Cerebellar cortex (tissue), 1 donor: ENCODE measurements at places on chromosomes 1 and 21.

- no peak for DNase-seq
These were observed 687 bp downstream of the TGFBR3 start for GRCh38 chr1:91885213-91885715.

DNA sequence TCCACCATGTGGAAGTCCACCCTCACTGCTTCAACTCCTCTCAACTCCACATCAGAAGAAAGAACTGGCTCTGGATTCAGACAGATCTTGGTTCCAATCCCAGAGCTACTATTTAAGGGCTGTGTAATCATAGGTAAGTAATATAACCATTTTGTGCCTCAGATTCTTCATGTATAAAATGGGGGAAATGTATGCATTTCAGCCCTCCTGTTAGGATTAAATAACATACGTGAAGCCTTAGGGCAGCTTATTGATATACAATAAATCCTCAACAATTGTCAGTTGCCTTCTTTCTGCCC lies 23.3 kb downstream of the OTUD7B start:
- DNase-seq, result no peak

DNA sequence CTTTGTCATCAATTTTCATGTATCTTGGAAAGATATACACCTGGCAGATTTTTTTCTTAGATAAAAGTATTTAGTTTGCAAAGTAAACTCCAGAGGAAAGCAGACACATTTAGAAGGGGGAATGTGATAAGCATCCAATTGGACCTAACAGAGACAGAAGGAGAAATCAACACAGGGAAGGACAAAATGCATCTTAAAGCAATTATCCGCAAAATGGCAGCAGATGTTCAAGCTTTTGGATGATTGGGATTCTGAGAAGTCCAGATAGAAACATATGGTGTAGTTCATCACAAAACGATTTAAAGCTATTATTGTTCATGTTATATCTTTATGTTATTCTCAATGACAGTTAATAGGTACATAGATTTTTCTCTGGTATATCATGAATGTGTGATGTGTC lies 1153.1 kb upstream of the B3GALT2 start:
- DNase-seq, result no peak

- DNase-seq, result no peak
These were observed 9.2 kb downstream of the SAMSN1 start for GRCh38 chr21:14536929-14537328.

DNA sequence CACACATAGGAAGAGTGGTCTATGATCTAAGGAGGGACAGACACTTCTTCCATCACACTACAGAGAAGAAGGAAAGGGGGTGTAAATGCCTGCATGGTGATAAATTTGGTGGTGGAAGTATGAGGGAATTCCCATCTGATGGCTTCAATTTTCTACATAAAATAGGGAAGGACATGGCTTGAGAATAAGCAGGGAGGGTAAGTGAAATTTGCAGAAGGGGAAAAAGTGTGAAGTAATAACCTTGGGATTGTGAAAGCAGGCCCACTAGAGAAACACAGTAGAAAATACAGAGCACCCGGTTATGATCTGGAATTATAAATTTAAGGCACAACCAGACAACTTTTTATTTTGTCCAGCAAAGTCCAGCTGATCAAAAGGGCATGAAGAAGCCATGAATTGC lies 22.7 kb upstream of the HIVEP3 start:
- no peak for DNase-seq

DNA sequence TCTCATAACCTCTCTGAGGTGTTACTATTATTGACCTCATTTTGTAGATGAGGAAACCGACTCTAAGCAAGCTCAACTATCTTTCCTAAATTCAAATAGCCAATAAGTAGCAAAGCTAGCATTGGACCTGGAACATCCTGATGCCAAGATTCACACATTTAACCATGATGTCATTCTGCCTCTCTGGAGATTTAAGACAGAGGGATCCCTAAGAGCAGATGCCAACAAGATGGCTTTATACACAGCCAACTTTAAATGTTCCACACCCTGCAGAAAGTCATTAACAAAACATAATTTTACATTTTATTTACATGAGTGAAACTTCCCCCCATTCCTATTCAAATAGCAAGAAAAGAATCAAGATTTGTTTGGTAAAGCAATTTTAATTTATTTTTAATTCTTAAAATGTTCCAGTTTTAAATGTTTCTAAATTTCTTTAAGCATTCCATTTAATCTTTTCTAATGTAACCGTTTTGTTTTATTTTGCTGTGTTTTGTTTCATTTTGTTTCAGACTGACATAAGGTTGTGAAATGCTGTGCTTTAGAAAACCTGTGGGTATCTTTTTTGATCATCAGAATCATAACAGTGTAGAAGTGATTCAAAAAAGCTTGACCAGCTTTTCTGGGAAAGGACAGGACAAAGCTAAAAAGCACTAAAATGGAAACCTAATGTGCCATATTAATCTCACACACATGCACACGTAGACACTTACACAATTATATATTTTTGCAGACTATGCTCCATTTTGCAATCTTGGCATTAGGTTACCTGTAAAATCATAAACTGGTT lies 7.6 kb upstream of the VAV3 start:
- DNase-seq, result no peak

DNA sequence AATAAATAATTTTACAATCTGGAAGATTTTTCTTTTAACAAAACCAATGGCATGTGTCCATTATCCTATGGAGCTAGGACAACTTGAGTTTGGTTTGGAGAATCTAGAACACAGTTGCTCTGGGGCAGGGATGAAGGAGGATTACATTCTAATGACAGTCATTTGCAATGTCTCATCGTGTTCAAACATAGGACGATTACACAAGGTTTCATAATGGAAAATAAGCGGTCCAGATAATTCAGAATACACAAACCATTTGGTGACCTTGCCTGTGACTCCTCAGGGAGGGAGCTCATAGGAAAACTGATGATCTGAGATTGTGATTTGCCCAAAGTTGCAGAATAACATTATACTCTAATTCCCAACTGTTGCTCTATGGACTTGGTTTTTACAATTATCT lies 27.6 kb upstream of the RGL1 start:
- no peak for DNase-seq

DNA sequence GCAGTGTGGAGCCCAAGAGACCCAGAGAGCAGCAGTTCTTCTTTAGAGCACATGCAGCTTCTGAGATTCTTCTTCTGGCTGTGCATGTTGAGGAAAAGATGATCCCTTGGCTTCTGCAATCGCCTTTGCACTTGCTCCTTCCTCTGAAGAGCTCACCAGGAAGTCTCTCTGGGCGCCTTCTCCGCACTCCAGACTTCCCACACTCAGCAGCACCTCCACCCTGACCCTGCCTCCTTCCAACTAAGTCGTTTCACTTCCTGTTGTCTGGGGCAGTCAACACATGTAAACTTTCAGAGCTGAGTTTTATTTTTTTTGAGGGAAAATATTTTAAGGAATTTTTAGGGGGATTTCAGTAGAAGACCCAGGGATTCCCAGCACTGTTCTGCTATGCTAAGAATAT lies 73.4 kb upstream of the F3 start:
- DNase-seq, result no peak

- no peak for DNase-seq
These were observed 546.9 kb upstream of the ADAMTS5 start for GRCh38 chr21:27513825-27514224.

DNA sequence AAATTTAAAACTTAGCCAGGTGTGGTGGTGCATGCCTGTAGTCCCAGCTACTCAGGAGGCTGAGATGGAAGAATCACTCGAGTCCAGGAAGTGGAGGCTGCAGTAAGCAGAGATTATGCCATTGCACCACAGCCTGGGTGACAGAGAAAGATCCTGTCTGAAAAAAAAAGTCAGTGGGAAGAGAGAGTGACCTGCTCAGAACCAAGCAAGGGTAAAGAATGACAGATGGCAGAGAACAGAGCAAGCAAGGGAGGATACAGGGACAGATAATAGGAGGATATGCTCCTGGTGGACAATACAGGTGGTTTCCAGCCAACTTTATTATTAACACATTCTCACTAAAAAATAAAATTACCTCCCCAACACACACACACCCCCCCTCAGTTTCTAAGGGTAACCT lies 4.6 kb upstream of the TMEM51 start:
- DNase-seq, result peak; percentile 88

DNA sequence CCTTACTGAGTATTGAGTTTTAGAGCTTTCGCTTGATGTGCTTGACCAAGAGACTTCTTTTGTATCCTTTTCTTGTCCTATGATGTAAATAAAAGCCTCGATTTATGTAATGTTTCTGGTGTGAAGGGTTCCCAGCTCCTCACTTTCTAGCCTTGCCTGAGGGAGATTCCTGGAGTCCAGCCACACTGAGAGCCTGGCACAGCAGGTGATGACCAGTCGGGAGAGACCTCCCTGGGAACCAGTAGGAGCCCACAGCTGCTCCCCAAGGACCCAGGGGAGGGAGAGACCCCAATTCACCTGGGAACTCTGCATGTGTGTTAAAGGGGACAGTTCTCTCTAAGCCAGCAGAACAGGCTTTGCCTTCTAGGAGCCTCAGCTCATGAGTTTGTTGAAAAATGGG lies 8.9 kb downstream of the C1orf115 start:
- DNase-seq, result no peak

DNA sequence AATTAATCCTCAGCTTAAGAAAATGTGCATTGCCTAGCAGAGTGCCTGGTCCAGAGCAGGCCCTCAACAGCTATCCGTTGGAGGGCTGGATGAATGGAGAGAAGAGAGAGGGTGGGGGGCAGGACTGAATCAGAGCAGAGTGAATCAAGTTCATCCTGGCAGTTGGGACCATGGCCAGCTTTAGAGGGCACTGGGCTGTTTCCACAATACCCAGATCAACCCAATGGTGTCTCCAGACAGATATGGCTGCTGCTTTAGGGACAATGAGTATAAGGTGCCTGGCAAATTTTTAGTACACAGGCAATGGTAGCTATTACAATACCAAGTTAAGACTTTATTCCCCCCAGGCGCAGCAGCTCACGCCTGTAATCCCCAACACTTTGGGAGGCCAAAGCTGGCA lies 17.1 kb downstream of the EMC1 start:
- DNase-seq, result no peak

DNA sequence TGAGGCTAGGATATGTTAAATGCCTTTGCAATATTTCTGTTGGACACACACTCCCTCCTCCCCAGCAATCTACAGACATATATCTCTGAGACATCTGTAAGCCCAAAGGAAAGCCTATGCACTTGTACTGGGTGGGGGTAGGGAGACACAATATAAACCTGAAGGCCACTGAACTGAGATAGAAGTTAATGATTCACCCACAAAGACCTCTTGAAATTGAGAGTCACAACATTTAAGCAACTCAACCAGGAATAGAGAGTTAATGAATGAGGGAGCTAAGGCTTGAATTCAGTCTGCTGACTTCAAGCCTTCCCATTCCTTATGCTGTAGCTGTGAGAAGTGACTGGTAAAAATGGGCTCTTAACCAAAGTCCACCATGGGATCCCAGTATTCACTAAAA lies 5.0 kb downstream of the OR10J1 start:
- no peak for DNase-seq

DNA sequence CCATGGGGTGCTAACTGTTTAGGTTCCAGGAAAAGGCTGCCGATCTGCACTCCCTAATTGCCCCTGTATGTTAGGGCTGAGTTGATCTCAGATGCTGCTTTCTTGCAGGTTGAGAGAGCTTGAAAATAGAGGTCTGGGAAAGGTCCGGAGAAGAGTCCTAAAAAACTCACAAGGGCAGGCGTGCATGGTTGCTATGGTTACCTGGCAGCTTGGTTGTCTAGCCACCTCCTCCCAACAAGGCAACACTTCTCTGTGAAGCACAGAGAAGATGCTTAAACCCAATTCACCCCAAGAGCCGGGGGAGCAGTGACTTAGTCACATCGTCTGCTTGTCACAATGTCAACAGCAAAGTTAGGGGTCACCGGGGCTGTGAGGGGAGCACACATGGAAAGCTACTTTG lies 31.0 kb upstream of the LRRC52 start:
- DNase-seq, result no peak

DNA sequence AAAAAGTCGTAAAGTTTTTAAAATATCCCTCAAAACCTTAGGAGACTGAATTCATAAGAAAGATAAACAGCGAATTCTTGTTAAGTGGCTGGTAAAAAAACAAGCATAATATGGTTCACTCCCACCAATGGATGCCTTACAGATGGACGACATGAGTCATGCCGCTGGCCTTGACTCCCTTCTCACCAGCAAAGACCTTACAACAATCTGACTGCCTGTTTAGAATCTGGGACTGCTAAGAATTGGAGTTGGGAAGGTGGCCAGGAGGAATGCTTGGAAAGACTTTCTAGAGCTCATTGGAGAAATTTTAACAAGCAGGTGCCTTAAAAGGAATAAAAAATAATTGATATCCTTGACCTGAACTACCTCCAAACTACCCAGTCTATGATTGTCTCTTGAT lies 206.9 kb upstream of the FMN2 start:
- DNase-seq, result no peak

DNA sequence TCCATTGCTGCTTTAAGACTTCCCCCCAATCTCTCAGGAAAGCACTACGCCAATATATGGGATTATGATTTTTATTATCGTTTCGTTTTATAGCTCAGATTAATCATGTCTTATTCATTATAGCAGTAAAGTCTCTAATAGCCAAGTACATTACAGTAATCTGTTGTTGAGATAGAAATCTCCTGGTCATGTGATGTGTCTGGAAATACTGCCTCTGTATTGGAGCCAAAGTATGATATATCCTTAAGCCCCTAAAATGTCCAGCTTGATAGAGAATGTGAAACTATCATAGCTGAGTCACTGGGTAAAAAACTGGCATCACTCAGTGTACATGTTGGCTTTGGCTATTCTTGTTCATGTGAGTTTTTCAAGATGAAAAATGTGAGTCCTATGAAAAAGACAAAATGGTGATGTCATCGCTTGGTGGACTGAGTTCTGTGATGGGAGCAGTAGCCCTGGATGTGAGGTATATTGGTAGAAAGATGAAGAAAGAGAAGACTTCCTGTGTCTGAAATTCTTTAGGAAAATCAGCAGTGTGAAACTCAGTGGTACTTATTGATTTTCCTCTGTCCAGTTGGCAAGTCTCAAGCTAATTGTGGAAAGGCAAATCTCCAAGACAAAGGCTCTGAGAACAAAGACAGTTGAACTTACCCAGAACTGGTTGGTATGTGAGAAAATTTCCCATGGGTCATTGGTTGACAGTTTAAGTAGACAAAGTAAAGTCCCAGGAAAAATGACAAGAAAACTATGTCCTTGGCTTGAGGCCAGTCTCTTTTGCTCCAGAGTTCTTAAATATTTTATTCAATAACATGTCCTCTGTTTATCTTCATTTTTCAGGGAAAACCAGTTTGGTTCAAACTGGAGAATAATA lies 76.2 kb downstream of the BRINP2 start:
- DNase-seq, result no peak

DNA sequence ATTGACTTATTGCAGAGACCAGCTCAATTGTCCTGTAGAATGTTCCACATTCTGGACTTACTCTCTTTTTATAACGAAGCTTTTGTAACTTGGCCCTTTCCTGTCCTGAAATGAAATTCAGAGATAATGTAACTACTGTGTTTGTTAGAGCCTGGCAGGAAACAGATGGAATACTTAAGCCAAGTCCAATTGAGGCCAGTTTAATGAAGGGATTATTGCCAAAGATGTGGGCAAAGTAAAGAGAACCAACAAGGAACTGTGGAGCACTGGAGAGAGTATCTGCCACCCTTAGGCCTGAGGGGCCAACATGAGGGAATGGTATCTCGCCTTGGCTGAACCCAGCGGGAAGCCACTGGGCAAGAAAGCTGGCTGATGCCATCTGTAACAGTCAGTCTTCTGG lies 32.9 kb downstream of the MFSD2A start:
- DNase-seq, result no peak

- DNase-seq, result no peak
These were observed at the start of gene SPRR4 for GRCh38 chr1:152970495-152970894. Gene SPRR4 (plus strand): TSS chr1:152970648. CDS start chr1:152971891, 1,243 bp downstream.
